ENCODE measurements at places on chromosomes 6 and 20.

GRCh38 chr20:58634521-58635278 lies 16.4 kb upstream of the STX16 start:
- no peak for DNase-seq

DNA sequence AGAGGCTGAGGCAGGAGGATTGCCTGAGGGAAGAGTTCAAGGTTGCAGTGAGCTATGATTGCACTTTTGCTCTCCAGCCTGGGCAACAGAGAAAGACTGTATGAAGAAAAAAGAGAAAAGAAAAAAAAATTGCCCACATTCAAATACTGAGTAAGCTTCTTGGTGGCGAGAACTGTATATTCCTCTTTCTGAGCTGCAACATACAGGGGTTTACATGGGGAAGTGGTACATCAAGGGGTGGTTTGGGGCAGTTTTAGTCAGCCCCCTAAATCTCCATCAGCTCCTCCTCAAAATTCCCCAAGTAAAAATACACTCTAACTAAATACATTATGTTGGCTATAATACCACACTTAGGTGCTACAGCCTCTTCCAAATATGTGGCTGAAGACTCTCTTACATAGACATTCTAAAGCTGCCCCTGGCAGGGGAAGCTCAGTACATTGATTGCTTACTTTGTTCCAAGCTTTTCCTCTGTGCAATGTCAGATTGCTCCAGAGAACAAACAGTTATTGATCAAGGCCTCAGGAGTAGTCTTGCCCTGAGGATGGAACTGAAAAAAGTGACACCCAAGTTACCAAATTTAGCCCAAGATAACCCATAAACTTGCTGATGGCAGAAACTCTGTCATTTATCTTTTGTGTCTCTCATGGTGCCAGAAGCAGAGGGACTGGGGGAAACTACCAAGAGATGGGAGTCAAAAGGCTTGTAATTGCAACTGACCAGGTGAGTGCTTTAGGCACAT lies 107.4 kb upstream of the RIPOR2 start:
- DNase-seq, result no peak

GRCh38 chr6:163337958-163338357 lies 76.6 kb upstream of the QKI start:
- DNase-seq, result no peak

GRCh38 chr20:35771689-35772562 lies at the start of gene PHF20:
PHF20 (plus strand) TSS chr20:35772015; CDS start chr20:35801523, 29,508 bp downstream.
- peak; percentile 100 for DNase-seq

DNA sequence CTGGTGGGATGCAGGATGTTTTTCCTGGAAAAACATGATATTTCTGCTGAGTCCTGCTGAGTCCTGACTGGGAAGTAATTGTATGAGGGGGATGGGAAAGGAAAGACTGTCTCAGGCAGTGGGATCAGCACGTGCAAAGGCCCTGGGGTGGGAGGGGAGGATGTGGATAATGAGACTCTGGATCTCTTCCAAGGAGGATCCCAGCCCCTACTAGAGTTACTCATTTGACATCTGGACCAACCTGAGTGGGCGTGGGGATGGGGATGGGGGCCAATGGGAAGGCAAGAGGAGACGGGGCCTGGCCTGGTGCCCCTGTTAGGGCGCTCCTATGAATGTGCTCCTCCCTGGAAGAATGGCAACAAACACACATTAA lies 73.0 kb downstream of the CD40 start:
- DNase-seq, result no peak

Measured in stimulated activated CD8-positive, alpha-beta memory T cell treated with anti-CD3 and anti-CD28 coated beads, Interleukin-2, amount 100 ng/mL, for 1 hour (primary cell).